Muscle of back (tissue), 13 donors: ENCODE measurements at places on chromosomes 2 and 18. TPM values are rescaled to one million over a fixed set of nuclear protein-coding genes. Genes with fewer than 3 reads are reported as not detected.
A peak's percentile ranks its signal among the peaks of the same experiment; 100 is the strongest.

DNA sequence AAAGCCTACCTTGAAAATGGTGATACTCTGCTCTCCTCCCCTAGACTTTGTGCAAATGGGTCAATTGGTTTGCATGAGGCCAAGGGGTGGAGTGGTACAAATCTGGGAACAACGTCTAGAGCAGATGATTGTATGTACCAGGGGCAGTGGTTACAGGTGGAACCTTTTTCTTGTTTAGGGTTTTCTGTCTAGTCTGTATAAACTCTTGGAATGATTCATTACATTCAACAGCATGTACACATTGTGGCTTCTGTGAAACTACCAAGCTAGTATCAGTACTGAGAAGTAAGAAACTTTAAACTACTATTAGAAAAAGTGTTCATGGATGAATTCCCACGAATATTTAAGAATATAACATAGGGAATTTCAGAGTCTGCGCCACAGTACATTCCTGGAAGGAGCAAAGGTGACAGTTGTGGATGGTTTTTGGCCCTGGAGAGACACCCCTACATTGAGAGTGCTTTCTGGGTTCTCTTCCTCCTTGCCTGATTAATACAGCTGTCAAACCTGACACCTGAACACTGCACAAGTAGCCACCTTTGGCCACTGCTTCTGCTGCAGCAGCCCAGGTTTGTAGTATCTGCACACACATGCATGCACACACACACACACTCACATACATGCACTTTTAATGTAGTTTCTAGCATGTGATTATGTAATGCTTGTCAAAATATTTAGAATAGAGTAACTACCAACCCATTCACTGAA lies 30.0 kb downstream of the CFAP221 start:
- no peak for DNase-seq

Gene DSG2
- polyA plus RNA-seq = 5.0 TPM

- no peak for DNase-seq
Observed at GRCh38 chr18:79521416-79522205, 125.9 kb downstream of the NFATC1 start.

Gene RELCH
- polyA plus RNA-seq = 17.9 TPM

GRCh38 chr2:207828361-207829057 lies 58.8 kb upstream of the FZD5 start:
- DNase-seq = no peak

Gene OTOF
- polyA plus RNA-seq = 19.3 TPM

Gene NOSTRIN
- polyA plus RNA-seq = 9.8 TPM

- peak; percentile 94 for DNase-seq
Observed at GRCh38 chr2:223735659-223736244, 101.6 kb downstream of the AP1S3 start.

Gene FAM237A
- polyA plus RNA-seq = not detected

- no peak for DNase-seq
Observed at GRCh38 chr18:79874553-79875530, 76.6 kb downstream of the SLC66A2 start.

Gene NT5DC4
- 0.67 TPM for polyA plus RNA-seq

DNA sequence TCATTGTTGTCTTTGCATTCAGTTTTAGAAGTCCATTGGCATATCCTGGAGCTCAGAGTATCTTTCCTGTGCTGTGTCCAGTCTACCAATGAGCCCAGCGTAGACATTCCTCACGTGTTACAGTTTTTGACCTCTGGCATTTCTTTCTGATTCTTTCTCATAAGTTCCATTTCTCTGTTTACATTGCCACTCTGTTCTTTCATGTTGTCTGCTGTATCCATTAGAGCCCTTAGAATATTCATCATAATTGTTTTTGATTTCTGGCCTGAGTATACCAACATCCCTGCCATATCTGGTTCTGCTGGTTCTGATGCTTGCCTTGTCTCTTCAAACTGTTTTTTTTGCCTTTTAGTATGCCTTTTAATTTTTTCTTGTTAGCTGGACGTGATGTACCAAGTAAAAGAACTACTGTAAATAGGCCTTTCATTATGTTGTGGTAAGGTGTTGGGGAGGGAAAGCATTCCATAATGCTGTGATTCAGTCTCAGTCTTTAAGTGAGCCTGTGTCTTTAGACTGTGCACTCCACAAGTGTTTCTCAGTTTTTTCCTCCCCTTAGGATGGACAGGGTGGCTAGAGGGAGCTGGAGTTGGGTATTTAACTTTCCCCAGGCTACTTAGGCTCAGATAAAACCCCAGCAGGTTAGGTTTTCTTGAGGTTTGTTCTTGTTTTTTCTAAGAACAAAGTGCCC lies 35.6 kb downstream of the CEP192 start:
- no peak for DNase-seq

DNA sequence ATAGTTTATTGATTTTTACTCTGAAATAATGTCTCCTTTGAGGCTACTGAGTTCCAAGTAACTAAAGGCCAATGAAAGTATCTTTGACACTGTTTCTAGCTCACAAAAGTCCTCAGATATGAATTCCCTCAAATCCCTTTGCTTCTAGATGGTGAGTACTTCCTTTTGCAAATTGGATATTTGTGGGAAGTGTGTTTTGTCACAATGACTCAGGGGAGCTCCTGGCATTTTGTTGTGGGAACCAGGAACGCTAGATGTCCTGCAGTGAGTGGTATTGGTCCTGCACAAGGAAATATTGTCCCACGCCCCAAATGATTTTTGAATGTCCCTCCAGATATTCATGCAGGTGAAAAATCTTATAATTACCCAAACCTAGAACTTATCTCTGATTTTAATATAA lies 24.3 kb downstream of the TACR1 start:
- no peak for DNase-seq

GRCh38 chr2:11773747-11774525 lies 27.5 kb downstream of the LPIN1 start:
- no peak for DNase-seq

Gene COL6A3
- polyA plus RNA-seq = 229 TPM

Gene GPR35
- polyA plus RNA-seq = 2.2 TPM

DNA sequence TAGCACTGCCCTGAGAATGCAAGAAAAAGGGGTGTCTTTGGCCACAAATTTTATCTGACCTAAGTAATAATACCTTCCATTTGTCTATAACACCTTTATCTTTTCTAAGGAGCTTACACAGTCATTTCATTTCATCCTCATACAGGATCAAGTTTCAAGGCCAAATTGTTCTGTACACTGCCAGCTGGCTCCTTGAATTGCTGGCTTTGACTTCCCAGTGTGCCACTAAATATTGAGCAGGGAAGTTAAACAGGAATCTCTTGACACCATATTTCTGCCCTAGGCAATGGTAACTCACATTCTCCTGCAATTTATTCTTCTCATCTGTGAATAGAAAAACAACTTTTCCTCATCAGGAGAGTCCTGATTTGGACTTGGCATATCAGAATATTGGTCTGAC lies 195.1 kb upstream of the LRP1B start:
- no peak for DNase-seq

Gene TDRD15
- polyA plus RNA-seq = not detected

Gene LCT
- 0.03 TPM for polyA plus RNA-seq

Gene CAVIN2
- polyA plus RNA-seq = 44.3 TPM

DNA sequence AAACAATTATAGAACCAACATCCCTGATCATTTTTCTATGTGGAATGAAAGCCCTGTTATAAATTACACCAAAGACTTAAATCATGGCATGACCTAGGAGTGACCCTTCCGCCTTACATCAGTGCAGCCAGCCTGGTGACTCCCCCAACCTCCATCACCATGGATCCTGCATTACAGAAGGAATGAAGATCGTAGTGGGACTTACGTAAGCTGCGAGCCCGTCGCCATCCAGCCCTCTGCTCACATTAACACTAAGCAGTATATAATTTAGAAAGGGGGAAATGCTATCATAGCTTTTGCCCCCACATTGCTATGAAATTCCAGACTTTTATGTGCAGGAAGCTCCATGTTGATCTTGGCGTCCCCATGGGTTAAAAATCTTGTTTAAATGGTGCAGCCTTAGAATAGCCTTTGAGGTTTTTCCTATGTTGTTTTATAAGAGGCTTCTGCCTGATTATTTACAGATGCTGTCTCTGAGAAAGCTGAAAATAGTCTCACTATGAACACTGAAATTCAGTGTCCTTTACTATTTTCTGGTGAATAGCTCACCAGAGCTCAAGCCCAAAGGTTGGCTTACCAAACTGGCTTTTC lies 76.3 kb downstream of the COLEC12 start:
- peak; percentile 80 for DNase-seq

- DNase-seq = no peak
Observed at GRCh38 chr2:47651296-47651695, 131.6 kb upstream of the MSH6 start.

Gene ADI1
- polyA plus RNA-seq = 53.6 TPM

DNA sequence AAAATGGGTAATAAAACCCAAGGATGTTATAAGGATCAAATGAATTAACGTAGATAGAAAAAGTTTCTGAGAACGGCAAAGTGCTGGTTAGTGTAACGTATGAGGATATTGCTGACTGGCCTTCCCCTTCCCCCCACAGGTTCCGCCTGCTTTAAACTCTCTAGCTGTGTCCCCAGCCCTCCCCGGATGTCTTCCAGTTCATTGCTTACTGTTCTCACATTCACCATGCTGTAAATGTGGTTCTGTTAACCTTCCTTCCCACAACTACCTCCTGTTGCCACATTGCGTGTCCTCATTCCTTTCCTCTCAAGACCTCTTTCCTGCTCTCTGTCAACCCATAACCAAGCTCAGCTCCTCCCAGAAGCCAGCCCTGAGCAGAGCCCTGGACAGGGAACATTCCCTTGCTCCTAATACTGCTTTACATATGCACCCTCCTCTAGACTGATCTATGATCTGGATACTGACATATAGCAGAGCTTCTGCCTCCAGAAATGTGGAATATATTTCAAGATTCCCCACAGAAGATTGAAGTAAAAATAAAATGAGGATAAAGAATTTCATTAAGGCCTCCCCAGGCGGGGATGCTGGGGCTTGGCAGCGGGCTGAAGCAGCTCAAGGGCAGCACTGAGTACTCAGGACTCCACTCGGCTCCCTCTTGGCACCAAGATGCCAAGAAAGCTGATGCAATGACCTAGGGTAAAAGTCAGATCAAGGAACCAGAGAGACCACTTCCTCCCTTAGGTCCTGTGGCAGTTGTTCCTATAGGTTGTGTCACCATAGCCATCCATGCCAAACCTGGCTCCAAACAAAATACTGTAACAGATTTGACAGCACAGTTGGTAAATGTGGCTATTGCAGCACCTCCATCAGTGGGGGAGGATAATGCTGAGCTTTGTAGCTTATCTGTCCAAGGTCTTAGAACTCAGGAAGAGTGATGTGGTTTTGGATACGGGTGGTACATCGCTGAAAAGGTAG lies 136.4 kb upstream of the PIK3C3 start:
- no peak for DNase-seq

GRCh38 chr18:50619861-50620275 lies 60.0 kb downstream of the MAPK4 start:
- DNase-seq = no peak

- no peak for DNase-seq
Observed at GRCh38 chr2:65587779-65588178, 155.4 kb upstream of the SPRED2 start.

DNA sequence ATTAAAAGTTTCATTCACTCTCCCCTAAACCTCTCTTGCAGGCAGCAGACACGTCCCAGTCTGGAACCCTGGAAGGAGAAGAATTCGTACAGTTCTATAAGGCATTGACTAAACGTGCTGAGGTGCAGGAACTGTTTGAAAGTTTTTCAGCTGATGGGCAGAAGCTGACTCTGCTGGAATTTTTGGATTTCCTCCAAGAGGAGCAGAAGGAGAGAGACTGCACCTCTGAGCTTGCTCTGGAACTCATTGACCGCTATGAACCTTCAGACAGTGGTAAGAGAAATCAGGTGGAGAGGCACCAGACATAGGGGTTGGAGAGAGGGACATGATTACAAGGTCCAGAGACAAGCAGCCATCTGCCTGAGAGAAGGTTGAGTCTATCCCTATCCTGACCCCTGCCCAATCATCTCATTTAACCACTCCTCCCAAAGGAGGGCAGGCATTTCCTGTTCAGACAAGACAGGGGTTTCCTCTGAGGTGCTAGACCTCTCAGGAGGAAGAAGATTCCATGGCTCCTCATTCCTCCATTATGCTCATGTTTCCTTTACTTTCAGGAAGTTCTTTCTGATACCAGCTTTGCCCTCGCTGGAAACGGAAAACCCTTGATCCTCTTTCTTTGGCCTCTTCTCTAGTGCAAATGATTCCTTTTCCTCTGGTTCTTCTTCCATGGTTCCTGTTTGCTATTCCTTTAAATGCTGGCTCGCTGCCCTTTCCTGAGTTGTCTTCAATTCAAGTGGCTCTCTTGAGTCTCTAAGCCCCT lies 15.1 kb downstream of the PLCD4 start:
- peak; percentile 11 for DNase-seq

DNA sequence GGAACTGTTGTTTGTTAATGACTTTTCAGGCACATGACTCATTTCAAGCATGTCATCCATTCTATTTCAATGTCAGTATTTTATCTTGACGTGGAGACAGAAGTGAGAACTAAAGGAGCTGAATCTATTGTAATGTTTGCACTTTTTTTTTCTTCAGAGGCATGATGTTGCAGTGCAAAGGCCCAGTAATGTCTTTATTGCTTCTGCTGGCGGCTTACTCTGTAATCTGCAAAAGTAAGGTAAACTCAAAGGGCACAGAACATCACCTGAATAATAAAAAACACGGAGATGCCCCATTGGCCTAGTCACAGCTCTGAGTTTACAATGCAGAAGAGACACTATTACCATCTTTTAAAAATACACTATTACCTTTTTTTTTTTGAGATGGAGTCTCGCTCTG lies 2.4 kb upstream of the CNNM3 start:
- DNase-seq = no peak

DNA sequence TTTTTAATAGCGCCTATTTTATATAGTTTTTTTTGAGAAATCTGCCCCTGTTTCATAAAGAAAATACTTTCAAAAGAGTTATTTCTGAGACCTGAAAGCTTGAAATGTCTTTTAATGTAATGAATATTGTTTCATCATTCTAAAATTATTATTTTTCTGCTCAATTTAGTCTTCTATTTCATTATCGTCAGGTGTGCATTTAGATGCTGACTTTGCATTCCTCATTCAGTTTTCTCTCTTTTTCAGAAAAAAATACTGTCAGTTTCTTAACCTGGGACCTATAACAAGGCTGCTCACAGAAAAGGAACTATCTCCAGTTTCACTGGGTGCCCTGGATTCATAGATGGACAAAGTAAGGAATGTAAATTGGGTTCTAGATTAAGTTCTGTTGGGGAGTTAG lies 1631.7 kb downstream of the SUCLG1 start:
- DNase-seq = no peak

GRCh38 chr2:219553463-219553963 lies 9.7 kb downstream of the TMEM198 start:
- no peak for DNase-seq

DNA sequence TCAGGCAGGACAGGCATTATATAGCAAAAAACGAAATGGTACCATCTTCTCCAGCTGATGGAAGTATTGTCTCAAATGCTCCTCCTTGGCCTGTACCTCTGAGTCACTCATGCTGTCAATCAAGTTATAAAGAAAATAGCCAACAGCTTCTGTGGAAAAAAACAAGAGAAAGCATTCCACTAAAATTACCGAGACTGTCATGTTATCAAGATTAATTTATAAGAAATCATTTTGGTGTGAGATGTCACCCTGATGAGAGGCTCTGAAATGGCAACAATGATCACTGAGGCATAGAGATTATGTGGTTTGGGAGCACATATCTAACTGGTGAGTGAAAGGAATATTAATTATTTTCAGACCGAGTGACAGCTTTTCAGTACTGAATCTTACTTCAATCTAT lies 47.4 kb downstream of the LRPPRC start:
- no peak for DNase-seq

Gene XIRP2
- polyA plus RNA-seq = 201 TPM

Gene TBC1D8
- 27.0 TPM for polyA plus RNA-seq
